ENCODE measurements at places on chromosomes 7 and 10. TPM values are rescaled to one million over a fixed set of nuclear protein-coding genes. Genes with fewer than 3 reads are reported as not detected.

DNA sequence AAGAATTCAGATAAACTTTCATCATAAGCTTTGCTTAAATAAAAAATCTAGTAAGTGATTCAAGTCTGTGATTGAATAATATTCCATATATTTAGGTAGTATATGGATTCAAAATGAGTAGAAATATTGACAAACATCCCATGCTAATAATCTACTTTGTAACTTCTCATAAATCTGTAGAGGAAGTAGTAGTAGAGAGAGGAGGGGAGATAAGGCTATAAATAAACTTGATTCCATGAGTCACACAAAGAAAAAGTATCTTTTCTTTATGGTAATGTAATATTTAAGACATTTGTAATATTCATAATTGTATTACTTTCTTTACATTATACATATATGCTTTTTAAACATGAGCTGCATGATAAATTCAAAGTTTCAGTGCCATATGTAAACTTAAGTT lies 25.6 kb upstream of the CD36 start:
- DNase-seq = no peak

PDAP1 gene
- polyA plus RNA-seq = 155 TPM

- no peak for DNase-seq
Measured at GRCh38 chr7:40301486-40302068, 166.8 kb downstream of the SUGCT start.

GRCh38 chr7:77738871-77739270 lies 42.6 kb downstream of the RSBN1L start:
- DNase-seq = no peak

DNA sequence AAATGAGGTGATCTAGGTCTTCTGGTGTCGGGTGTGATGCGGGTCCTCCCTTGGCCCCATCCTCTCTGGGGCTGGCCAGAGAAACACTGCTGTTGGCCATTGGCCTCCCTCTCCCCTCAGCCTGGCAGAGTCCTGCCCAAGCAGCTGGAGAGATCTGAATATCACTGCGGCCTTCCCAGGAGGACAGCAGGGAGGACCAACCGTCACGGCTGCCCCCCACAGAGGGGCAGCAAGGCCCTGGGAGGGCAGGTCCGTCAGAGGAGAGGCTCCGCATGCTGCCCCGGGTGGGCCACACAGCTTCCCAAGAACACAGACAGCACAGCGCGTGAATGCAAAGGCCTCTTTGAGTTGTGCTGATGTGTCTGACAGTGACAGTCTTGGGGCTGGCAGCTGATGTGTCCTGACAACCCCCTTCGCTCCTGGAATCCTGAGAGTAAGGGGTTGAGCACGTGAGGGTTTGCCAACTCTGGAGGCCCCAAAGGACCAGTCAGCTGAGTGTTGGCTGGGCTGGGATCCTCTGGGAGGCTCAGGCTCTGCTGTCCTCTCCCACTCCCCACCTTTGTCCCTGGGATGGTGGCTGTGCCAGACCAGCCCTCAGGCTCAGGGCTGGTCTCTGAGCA lies 132.5 kb upstream of the UNC5B start:
- DNase-seq = no peak

- peak; percentile 75 for DNase-seq
Measured at GRCh38 chr7:91784469-91784868, 96.0 kb downstream of the MTERF1 start.

ZNF467 gene
- 14.3 TPM for polyA plus RNA-seq

EVX1 gene
- polyA plus RNA-seq = not detected

DNA sequence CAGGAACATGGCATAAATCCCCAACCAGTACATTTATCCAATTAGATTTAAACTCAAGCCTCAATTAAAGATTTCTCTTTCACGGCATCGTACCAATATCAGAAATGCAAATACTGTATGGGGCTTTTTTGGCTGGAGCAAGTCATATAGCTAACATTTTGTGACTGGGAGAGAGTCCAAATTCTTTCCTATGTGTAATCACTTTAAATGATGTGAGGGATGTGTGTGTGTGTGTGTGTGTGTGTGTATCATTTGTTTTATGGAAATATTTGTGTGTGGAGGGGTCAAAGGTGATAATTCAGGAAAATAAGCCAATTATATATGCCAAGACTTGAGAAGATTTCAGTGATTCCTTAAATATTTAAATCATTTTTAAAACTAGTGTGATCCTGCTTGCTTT lies 196.6 kb downstream of the TRIL start:
- DNase-seq = peak; percentile 89

Data from muscle of leg (tissue), 16 donors.